SJSA1 (cell line): ENCODE measurements at places on chromosomes 5 and 9. TPM values are rescaled to one million over a fixed set of nuclear protein-coding genes. Genes with fewer than 3 reads are reported as not detected.

CRHBP gene
- 0.11 TPM in 1 of 2 replicates, not detected in the other for total RNA-seq

HAUS6 gene
- total RNA-seq = 13.5 and 14.0 TPM in 2 replicates

ALDH7A1 gene
- 32.9 and 55.0 TPM in 2 replicates for total RNA-seq

BNC2 gene
- total RNA-seq = 1.6 and 4.9 TPM in 2 replicates

WDR70 gene
- total RNA-seq = 28.4 and 34.9 TPM in 2 replicates

FOXD4L3 gene
- total RNA-seq = not detected in 2 replicates

ABO gene
- total RNA-seq = not detected in 2 replicates

GNA14 gene
- 0.45 TPM in 1 of 2 replicates, not detected in the other for total RNA-seq

BTNL8 gene
- not detected in 2 replicates for total RNA-seq

ADAMTS19 gene
- total RNA-seq = not detected in 2 replicates

TNC gene
- 35.7 and 37.6 TPM in 2 replicates for total RNA-seq

CSF1R gene
- 1.2 TPM in 1 of 2 replicates, not detected in the other for total RNA-seq

TTC39B gene
- total RNA-seq = 2.7 and 5.9 TPM in 2 replicates

SPATA31D4 gene
- total RNA-seq = not detected in 2 replicates

PCDHAC1 gene
- total RNA-seq = 0.28 TPM in 1 of 2 replicates, not detected in the other

FCN2 gene
- total RNA-seq = not detected in 2 replicates

CER1 gene
- not detected in 2 replicates for total RNA-seq

PTGS1 gene
- 0.39 and 0.97 TPM in 2 replicates for total RNA-seq

PALM2AKAP2 gene
- 18.2 and 35.7 TPM in 2 replicates for total RNA-seq

SPACA9 gene
- 1.2 and 1.8 TPM in 2 replicates for total RNA-seq

GRCh38 chr9:22919423-22919822, 472.8 kb downstream of the DMRTA1 start:
- no peak overlapping the region for H3K27ac ChIP-seq
- H3K27me3 ChIP-seq = no peaks in the 10 kb centered on the region
- no peak for DNase-seq
- H3K4me1 ChIP-seq = no peaks in the 10 kb centered on the region
- no peaks in the 10 kb centered on the region for H3K36me3 ChIP-seq
- H3K4me3 ChIP-seq = no peak overlapping the region

DNA sequence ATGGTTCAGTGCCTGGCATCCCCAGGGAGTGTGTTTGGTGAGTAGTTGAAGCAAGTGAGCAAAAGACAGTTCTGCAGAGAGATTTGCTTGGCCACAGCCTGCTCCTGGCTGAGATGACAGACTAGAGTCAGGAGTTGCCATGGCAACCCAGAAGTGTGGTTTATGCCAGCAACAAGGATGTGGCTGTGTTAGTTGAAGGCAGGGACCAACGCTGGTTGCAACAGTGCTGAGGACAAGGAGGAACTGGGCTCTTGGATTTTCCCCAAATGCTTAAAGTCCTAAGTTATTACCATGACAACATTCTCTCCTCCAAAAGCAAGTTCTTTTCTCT, 2.7 kb downstream of the NXNL2 start:
- H3K4me1 ChIP-seq = peaks cover 17% of the 10 kb centered on the region
- no peak overlapping the region for H3K4me3 ChIP-seq
- H3K27ac ChIP-seq = no peak overlapping the region

- no peak for DNase-seq
- H3K27ac ChIP-seq = no peak overlapping the region
- H3K4me1 ChIP-seq = no peaks in the 10 kb centered on the region
- H3K36me3 ChIP-seq = no peaks in the 10 kb centered on the region
- H3K27me3 ChIP-seq = no peaks in the 10 kb centered on the region
- H3K4me3 ChIP-seq = no peak overlapping the region
Observed at GRCh38 chr9:69476016-69476415, 151.0 kb downstream of the ENTREP1 start.

GRCh38 chr5:148807851-148808250, 18.6 kb upstream of the ADRB2 start:
- peaks cover 14% of the 10 kb centered on the region for H3K4me1 ChIP-seq
- no peaks in the 10 kb centered on the region for H3K27me3 ChIP-seq
- no peak overlapping the region for H3K27ac ChIP-seq
- no peak overlapping the region for H3K4me3 ChIP-seq
- no peaks in the 10 kb centered on the region for H3K36me3 ChIP-seq
- DNase-seq = no peak

DNA sequence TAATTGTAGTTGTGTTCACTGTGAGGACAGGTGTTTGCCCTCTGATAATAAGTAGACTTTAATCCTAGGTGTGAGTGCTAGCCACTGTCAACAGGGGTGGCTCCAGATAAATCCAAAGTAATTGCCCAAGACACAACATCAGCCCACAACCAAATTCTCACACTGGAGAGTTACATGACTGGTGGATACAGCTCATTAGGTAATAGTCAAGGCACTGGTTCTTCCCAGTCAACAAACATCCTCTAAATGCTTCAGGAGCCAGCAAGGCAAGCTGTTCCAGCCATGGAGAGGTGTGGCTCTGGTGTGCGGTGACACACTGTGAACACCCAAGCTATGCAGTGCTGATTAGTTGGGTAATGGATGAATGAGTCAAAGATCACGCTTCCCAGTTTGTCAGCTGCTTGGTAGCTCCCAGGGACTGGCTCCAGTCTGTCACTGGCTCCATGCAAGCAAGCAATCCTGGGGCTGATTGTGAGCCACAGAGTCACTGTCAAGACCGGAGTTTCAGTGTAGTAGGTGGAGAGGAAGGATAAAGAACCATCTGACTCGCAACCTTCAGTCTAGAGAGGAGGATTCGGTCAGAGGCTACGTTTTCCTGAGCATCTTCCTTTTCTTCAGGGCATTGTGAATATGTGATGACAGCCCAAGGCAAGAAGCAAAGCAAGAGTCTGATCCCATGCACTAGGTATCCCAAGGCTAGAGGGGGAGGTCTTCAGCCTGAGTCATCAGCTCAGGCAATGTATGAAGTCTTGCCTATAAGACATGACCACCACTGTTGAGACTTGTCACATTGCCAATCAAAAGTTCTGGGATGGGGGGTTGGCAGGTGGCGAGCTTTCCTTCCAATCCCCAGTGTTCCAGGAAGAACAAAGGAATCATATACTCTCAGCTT, 63.1 kb downstream of the UGCG start:
- DNase-seq = peak; percentile 45
- no peak overlapping the region for H3K4me3 ChIP-seq
- no peaks in the 10 kb centered on the region for H3K27me3 ChIP-seq

GRCh38 chr5:142290577-142291299, 34.1 kb downstream of the SPRY4 start:
- no peak overlapping the region for H3K4me3 ChIP-seq
- H3K4me1 ChIP-seq = peaks cover 77% of the 10 kb centered on the region
- peaks cover 14% of the 10 kb centered on the region for H3K36me3 ChIP-seq
- DNase-seq = peak; percentile 96
- peak overlapping the region; percentile 70 for H3K27ac ChIP-seq

GRCh38 chr9:108779551-108780325, 76.0 kb downstream of the ACTL7B start:
- H3K27ac ChIP-seq = no peak overlapping the region
- no peaks in the 10 kb centered on the region for H3K27me3 ChIP-seq
- no peak for DNase-seq
- no peak overlapping the region for H3K4me3 ChIP-seq
- no peaks in the 10 kb centered on the region for H3K36me3 ChIP-seq

DNA sequence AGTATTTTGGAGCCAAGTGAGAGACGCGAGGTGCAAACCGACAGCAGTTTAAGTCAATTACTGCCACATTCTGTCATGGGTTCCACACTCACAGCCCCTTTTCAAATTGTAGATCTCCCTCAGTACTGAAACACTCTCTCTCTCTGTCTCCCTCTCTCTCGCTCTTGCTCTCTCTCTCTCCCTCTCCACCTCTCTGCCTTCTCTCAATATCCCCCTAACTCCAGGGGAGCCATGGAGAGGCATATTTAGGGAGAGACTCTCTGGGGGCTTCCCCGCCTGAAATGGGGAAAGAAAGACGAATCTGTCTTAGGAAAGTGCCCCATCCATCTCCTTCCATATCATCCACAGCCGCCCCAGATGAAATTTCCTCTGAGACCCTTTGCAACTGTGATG, 1.6 kb downstream of the BRINP1 start:
- no peak overlapping the region for H3K4me3 ChIP-seq
- H3K4me1 ChIP-seq = no peaks in the 10 kb centered on the region
- no peak for DNase-seq
- H3K27me3 ChIP-seq = no peaks in the 10 kb centered on the region
- no peak overlapping the region for H3K27ac ChIP-seq

GRCh38 chr5:126370796-126371718, 52.2 kb upstream of the GRAMD2B start:
- peaks cover 30% of the 10 kb centered on the region for H3K4me1 ChIP-seq
- no peaks in the 10 kb centered on the region for H3K27me3 ChIP-seq
- no peaks in the 10 kb centered on the region for H3K36me3 ChIP-seq

- H3K4me3 ChIP-seq = no peak overlapping the region
- H3K27ac ChIP-seq = no peak overlapping the region
- H3K36me3 ChIP-seq = no peaks in the 10 kb centered on the region
- no peak for DNase-seq
Observed at GRCh38 chr5:142888469-142889085, 118.4 kb downstream of the ARHGAP26 start.

DNA sequence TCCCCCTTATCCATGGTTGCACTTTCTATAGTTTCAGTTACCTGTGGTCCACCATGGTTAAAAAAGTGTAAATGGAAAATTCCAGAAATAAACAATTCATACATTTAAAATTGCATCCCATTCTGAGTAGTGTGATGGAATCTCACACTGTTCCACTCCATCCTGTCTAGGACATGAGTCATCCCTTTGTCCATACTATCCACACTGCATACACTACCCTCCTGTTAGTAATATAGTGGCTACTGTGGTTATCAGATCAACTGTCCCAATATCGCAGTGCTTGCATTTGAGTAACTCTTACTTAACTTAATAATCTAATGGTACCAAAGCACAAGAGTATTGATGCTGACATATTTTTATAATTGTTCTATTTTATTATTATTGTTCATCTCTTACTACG, 100.7 kb downstream of the RAB3C start:
- no peaks in the 10 kb centered on the region for H3K36me3 ChIP-seq
- no peak overlapping the region for H3K27ac ChIP-seq
- no peak for DNase-seq

GRCh38 chr9:21862871-21863270, 60.4 kb downstream of the MTAP start:
- no peak for DNase-seq
- no peak overlapping the region for H3K4me3 ChIP-seq
- no peak overlapping the region for H3K27ac ChIP-seq
- no peaks in the 10 kb centered on the region for H3K27me3 ChIP-seq
- H3K36me3 ChIP-seq = peaks cover 18% of the 10 kb centered on the region
- no peaks in the 10 kb centered on the region for H3K4me1 ChIP-seq

GRCh38 chr5:124747791-124748686, 1.6 kb upstream of the ZNF608 start:
- H3K27ac ChIP-seq = peak overlapping the region; percentile 73
- H3K27me3 ChIP-seq = no peaks in the 10 kb centered on the region
- peak overlapping the region; percentile 41 for H3K4me3 ChIP-seq
- peaks cover 31% of the 10 kb centered on the region for H3K4me1 ChIP-seq
- peak; percentile 58 for DNase-seq

DNA sequence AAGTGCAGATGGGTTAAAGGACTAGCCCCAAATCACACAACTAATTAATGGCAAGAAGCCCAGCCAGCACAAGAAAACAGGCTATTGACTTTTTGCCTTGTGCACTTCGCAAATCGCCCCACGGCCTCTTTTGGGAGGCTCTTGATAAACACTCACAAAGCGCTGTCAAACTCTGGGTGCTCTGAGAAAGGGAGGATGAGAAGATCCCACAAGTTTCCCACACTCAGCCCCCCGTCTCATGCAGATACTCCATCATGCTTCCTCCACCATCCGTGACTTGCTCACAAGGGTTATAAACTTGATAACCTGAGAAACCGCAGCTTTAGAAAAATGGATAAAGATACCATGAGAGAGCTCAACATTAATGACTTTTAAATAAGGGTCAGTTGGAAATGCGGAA, 219.7 kb downstream of the EBF1 start:
- no peak overlapping the region for H3K4me3 ChIP-seq
- no peak overlapping the region for H3K27ac ChIP-seq
- no peak for DNase-seq
- peaks cover 22% of the 10 kb centered on the region for H3K4me1 ChIP-seq
- H3K27me3 ChIP-seq = no peaks in the 10 kb centered on the region
- H3K36me3 ChIP-seq = no peaks in the 10 kb centered on the region

- H3K27ac ChIP-seq = no peak overlapping the region
- H3K4me3 ChIP-seq = no peak overlapping the region
Observed at GRCh38 chr9:74493512-74493911, 3.6 kb upstream of the RORB start.

DNA sequence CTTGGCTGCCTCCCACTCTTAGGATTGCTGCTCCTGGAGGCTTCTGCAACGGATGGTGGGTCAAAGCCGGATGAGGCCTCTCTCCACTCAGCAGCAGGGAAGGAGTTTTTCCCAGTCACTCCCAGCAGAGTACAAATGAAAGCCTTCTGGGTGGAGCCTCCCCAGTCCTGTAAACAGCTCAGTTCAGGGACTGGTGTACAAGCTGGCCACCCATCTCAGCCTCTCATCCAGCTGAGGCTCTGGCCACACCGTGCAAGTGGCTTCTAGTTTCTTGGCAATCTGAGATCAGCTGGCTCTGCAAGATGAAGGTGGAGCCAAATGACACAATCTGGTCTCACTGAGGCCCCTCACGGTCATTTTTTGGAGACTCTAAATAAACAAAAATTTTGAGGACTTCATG, 10.0 kb downstream of the GPX3 start:
- no peak for DNase-seq
- no peaks in the 10 kb centered on the region for H3K27me3 ChIP-seq
- no peak overlapping the region for H3K27ac ChIP-seq
- peaks cover 94% of the 10 kb centered on the region for H3K36me3 ChIP-seq
- no peaks in the 10 kb centered on the region for H3K4me1 ChIP-seq

DNA sequence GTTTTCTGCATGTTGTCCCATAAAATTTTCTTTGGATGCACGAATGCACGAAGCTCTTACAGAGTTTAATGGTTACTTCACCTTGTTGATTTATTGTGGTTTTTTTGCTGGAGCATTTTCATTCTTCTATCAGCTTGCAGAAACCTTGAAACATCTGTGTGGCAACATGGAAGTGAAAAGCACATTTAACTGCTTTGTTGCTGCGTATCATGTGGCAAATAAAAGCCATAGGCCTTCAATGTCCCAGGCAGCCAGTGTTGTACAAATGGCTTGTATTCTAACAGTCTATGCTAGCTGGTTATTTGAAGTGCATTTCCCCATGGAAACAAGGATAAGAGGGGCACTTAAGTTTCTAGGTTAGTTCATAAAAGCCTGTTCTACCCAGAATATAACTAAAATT, 42.5 kb upstream of the RASGRF2 start:
- no peaks in the 10 kb centered on the region for H3K36me3 ChIP-seq
- no peak overlapping the region for H3K27ac ChIP-seq
- no peak for DNase-seq
- peaks cover 31% of the 10 kb centered on the region for H3K4me1 ChIP-seq
- no peak overlapping the region for H3K4me3 ChIP-seq

DNA sequence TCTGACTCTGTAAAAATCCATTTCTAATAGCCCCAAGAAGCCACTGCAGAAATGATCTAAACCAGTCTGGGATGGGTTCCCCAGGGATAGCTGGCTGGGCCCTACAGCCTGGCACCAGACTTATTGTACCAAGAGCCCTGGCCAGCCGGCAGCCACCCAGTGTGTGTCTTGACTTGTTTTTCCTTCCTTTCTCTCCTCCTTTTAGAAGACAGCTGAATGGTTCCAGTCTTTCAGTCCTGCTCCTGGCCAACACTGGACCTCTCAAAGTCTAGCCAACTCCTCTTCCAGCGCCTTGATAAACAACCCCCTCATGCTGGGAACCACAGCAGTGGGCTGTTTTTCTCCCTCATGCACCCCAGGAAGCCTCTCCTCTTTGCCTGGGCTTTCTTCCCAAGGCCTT, 34.1 kb downstream of the ATOX1 start:
- H3K4me3 ChIP-seq = no peak overlapping the region
- no peaks in the 10 kb centered on the region for H3K27me3 ChIP-seq
- DNase-seq = no peak
- no peak overlapping the region for H3K27ac ChIP-seq
- H3K4me1 ChIP-seq = peaks cover 13% of the 10 kb centered on the region
